ENCODE measurements at places on chromosomes 3 and 15.

- DNase-seq, result no peak
Measured at GRCh38 chr15:91873138-91873536, 19.6 kb downstream of the SLCO3A1 start.

DNA sequence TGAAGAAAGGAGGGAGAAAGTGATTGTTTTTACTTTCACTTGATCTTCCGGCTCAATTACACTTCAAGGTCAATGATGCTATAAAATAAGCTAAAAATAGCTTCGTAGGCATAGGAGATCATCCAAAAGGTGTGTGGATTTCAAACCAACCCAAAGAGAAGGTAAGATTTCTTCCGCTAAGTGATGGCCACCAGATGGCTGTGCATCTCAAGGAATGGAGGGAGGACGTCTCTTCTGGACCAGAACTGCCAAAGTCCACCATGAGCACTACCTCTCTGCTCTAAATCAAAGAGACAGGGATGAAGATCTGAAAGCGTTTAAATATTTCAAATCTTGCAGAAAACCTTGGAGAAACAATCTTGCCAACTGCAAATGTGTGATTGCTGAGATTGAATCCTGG lies 199.1 kb upstream of the ZPLD1 start:
- DNase-seq, result no peak

DNA sequence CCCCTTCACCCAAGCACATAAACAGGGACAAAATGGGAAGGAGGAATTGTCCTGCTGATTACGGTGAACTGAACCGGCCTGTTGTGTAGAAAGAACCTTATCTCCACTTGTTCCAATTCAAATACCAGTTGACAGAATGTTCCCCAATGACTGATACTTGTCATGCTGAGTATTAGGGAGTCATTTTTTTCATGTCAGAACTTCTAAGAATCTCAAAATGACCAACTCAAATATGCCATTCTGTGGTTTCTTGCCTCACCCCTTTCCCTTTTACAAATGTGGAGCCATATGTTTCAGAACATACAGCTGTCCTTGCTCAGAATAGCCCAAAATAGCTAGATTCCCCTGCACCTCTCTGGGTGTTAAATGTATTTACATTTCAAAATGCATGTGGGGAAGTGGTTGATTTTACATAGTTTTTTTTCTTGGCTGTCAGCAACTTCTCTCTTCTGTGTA lies 405.9 kb upstream of the TBL1XR1 start:
- DNase-seq, result no peak

GRCh38 chr3:195087328-195087727 lies 183.6 kb downstream of the XXYLT1 start:
- no peak for DNase-seq

- DNase-seq, result no peak
Measured at GRCh38 chr15:73120269-73120668, 68.0 kb downstream of the NEO1 start.

- no peak for DNase-seq
Measured at GRCh38 chr3:146139586-146140110, 21.3 kb downstream of the PLOD2 start.

DNA sequence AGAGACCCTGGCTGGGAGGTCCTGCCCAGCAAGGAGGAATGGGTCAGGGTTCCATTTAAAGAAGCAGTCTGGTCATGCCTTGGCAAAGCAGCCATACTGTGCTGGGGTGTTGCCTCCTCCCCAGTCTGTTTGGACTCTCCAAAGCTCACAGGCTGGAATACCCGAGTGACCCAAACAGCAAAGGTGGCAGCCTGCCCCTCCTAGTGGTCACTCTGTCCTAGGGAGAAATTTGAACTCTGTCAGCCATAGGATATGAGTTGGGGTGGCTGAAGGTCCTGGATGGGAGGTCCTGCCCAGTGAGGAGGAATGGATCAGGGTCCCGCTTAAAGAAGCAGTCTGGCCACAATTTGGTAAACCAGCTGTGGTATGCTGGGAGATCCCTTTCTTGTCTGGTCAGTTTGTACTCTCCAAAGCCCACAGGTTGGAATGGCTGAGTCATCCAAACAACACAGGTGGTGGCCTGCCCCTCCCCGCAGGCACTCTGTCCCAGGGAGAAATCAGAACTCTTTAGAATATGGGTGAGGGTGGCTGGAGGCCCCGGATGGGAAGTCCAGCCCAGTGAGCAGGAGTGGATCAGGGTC lies 45.0 kb downstream of the CCR1 start:
- DNase-seq, result no peak

- DNase-seq, result no peak
Measured at GRCh38 chr3:152053866-152054265, 180.4 kb downstream of the SUCNR1 start.

GRCh38 chr15:101068961-101069653 lies 149.9 kb downstream of the LRRK1 start:
- DNase-seq, result no peak

DNA sequence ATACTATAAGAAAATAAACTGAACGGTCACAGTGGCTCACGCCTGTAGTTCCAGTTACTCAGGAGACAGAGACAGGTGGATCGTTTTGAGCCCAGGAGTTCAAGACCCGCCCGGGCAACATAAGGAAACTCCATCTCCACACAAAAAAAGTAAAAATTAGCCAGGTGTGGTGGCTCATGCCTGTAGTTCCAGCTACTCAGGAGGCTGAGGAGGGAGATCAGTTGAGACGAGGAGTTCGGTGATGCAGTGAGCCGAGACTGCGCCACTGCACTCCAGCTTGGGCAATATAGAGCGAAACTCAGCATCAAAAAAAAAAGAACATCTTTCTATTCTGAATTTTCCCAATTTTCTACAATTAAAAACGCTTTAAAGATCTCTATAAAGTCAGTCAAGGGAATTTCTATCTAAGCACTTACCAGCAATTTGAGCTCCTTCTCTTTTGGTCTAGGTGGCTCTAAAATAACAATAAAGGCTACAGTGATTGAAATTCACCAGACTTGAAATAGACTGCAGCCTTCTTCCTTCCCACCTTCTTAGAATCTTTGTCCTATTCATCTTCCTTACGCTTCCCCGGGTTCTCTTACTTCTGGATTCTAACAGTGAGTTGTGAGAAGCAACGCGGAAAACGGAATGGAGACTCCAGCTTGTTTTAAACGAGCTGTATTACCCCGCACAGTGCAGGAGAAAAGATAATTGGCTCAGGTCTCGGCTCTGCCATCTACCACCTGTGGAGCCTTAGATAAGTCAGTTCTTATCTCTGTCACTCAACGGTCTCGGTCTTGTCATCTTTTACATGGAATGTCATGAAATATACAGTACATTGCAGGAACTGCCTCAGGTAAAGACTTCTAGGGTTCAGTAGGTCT lies 812 bp upstream of the SEC62 start:
- DNase-seq, result no peak

- DNase-seq, result peak; percentile 66
Measured at GRCh38 chr15:62895905-62896316, 146.6 kb upstream of the TPM1 start.

- no peak for DNase-seq
Measured at GRCh38 chr3:68136411-68136810, 482.0 kb upstream of the SUCLG2 start.

GRCh38 chr3:18810306-18810661 lies 338.0 kb upstream of the KCNH8 start:
- no peak for DNase-seq

- peak; percentile 78 for DNase-seq
Measured at GRCh38 chr3:45054196-45054857, 28.2 kb downstream of the CLEC3B start.

DNA sequence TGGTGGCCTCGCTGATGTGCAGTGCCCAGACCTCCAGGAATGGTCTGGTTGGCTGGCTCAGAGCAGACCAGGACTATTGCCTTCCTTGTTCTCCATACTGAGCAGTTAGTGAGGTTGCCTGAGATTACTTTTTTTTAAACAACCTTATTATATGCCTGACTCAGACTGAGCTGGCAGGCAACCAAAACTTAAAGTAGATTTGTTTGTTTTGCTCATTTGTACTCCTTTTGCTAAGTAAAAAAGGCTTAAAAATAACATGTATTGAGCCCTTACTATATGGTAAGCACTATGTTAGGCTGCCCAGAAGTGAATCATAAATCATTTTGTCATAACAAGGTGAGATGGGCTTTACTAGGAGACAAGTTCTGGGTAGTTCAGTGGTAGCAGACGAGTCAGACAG lies 92.4 kb downstream of the GHSR start:
- peak; percentile 71 for DNase-seq

DNA sequence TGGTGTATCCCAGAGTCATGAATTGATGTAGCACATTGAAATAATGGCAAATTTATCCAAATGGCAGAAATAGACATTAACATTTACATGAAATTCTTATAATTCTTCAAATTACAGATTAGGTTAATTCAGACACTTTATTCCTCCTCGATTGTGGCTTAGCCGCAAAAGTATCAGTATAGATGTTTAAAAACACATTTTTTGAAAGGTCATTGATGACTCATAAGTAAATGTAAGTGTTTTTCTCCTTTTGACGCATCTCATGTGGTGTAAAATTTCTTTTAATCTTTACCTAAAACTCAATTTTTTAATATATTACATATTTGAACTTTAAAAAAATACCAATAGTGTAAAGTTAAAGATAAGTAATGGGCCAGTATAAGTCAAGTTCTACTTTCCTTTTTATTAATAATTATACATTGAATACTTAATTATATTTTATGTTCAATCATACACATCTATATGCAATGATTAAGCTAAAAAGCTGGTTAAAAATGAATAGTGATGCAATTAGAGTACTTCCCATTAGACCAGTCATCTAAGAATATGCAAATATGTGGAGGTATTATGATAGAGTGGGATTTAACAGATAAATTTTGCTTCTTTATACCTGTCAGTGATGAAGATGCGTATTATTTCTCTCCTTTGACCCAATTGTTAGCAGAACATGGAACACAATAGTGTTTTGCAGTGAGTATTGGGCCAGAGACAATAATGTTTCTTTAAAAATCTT lies 678.1 kb upstream of the DPPA4 start:
- DNase-seq, result no peak

DNA sequence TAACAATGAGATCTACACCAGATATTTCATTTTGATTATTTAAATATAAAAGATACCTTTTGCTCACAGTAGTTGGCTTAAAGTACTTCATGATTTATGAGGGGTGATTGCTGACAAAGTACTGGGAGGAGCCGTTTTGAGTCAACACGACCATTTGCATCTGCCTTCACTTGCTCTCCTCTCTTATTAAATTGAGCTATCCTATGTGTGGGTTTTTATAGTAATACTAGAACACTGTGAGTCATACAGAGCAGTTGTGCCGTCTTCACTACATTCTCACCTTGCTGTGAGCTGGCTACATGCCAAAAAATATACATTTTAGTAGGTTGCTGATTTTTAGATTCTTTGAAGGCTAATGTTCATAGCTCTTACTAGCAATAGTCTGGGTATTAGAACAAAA lies 161.2 kb downstream of the ALCAM start:
- peak; percentile 48 for DNase-seq

DNA sequence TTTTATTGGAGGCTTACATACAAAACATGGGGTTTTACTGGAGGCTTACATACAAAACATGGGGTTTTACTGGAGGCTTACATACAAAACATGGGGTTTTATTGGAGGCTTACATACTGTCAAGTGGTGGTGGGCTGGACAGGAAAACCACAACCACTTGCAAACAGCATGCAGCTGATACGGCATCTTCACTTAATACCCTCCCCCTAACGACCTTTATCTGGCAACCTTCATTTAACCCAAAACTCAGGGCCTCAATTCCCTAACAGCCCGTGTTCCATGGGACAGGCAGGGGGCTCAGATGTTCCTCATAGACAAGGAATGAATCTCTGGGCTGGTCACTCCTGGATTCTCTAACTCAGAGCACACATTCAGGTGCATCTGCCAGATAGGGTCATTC lies 137.1 kb downstream of the CD47 start:
- no peak for DNase-seq

- DNase-seq, result no peak
Measured at GRCh38 chr3:49492969-49493368, 22.9 kb downstream of the DAG1 start.

DNA sequence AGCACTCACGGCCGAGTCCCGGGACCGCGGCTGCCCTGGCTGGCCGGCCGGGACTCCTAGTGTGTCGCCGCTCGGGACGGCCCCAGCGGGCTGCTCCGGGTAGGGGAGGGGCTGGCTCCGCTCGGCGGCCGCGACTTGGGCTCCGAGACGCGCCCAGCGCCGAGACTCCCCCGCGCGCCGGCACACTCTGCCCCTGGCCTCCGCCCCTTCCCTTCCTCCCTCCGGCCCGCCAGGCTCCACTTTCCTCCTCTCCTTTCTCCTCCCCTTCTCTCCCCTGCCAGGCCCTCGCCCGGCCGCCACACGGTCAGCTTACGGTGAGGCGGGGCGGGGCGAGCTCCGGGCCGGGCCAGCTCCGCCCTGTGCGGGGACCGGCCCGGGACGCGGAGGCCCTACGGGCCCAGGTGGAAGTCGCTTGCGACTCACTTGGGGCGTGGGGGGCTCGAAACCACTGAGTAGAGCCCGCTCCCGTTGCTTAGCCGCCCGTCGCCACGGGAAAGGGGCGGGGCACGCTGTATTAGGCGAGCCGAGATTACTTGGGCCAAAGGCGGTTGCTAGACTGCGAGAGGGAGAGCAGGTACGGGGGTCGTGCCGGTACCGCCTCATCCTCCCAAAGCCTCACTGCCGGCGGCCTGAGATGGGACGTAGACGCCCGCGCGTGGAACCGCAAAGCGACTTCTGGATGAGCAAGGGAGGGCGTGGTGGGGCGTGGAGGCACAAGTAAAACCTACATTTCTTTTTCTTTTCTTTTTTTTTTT lies at the start of gene ITGB5:
Gene ITGB5, minus strand, starts transcription at position 189 of the 755 bp plus-strand sequence. CDS start 365 bp downstream, outside the sequence.
- DNase-seq, result no peak

GRCh38 chr15:34790121-34790520 lies 5.2 kb downstream of the ACTC1 start:
- no peak for DNase-seq

DNA sequence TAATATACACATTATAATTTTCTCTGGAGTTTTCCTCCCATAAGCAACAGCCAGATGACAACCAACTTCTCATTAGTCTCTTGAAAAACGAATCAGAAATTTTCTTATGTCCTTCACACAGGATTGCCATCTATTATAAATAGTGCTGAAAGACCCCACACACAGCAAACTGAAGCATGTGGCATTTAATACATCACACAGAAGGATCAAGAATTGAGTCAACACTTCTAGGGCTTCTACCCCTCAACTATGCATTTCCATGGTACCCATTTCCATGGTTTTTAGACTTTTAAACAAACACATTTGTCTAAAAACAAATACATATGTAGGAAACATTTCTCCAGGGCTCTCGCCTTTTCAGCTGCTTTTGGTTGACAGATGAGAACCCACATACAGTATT lies 282.1 kb downstream of the ZBTB20 start:
- no peak for DNase-seq

DNA sequence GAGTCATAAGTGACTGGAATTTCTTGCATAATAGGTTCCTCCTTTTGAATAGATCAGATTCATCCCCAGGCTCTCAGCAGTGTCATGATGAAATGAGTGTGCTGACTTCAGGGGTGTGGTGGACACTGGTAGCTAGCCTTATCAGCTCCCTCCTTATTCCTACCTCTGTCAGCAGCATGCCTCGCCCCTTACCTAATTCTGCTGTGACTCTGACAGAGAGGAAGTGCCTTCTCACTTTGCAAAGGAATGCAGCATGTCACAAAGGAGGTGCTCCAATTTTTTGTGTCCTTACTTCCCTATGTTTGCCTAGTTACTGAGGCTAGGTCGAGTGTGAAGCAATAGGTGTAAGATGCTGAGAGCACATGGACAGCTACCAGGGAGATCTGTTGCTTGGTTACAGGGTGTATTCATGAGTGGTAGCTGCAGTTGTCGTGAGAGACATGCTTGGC lies 90.6 kb downstream of the TNFAIP8L3 start:
- DNase-seq, result peak; percentile 9

- DNase-seq, result no peak
Measured at GRCh38 chr15:87942316-87942715, 314.2 kb downstream of the NTRK3 start.

Data from skeletal muscle cell (primary cell).